Activated CD4-positive, alpha-beta T cell treated with anti-CD3 and anti-CD28 coated beads, Interleukin-2, amount 10 ng/mL, durations not matched to agents 7 days and 5 days (primary cell): ENCODE measurements at places on chromosomes 5 and 9.

DNA sequence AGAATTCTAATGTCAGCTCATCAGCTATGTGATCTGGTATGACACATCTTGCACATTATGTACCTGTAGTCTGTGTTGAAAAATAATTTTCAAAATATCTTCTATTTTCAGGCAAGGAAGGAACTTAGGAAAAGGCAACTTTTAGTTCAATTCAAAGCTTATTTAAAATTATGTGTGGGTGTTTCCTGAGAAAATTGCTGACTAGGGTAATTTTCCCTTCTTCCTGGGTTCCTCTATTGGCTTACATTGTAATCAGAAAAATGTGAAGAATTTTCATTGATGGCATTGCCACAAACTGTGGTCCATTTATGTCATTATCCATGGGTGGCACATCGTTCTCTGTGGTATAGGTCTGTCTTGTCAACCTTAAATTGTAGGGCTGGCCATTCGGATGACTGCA is 328.7 kb upstream of the SGCD start:
- DNase-seq = no peak

GRCh38 chr5:53091289-53091688 is 18.3 kb downstream of the MOCS2 start:
- no peak for DNase-seq

- no peak for DNase-seq
These were observed 312.4 kb downstream of the ARL15 start for GRCh38 chr5:53997736-53998627.

- DNase-seq = peak; percentile 64
These were observed 963 bp upstream of the HTR1A start for GRCh38 chr5:63963080-63963735.

- DNase-seq = no peak
These were observed 55.2 kb downstream of the DROSHA start for GRCh38 chr5:31476738-31477141.
